Adipocyte (in vitro differentiated cells): ENCODE measurements at places on chromosomes 16 and 17.

DNA sequence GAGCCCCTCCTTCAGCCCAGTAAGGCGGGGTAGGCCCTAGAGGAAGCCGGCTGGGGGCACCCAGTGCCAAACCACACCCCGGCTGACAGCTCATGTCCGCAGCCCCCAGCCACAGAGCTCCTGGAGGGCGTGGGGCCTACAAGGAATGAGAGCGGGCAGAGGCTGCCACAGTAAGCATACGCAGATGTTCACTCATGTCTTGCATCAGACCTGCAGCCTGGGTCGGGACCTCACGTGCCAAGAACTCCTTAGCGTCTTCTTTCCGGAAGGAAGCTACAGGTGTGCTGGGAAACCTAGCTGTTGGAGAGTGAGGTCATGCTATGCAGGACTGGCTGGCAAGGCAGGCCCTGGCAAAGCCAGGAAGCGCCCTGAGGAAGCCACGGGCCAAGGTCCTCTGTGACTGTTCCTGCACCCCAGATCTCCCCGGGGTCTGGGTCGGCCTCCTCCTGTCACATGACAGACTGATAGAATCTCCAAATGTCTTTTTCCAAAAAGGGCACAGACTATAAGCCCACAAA is 1.6 kb downstream of the ZNF598 start:
- DNase-seq: peak; percentile 20

GRCh38 chr17:1803280-1803679 is 26.4 kb downstream of the SMYD4 start:
- DNase-seq: no peak

DNA sequence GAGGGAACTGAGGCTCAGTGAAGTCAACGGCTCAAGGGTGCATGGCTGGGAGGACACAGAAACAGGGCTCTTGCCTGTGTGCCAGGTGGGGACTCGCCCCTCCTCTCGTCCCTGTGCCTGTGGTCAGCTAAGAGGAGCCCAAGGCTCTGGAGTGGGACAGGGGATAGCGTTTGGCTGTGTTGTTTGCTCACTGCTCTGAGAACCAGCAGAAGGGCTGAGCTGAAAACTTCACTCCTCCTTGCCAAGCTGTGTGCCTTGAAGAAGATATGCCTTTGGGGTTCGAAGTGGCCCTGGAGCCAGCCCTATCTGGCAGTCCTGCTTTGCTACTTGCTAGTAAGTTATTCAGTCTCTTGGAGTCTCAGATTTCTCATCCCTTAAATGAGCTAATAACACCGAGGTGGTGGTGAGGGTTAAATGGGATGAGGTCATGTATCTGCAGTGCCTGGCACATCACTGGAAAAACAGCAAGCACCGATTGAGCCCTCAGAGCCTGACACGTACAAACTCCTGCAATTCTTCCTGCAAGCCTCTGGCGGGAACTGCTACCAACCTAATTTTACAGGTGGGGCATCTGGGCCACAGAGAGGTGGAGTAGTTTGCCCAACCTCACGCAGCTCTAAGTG is 17.7 kb downstream of the FOXL1 start:
- no peak for DNase-seq

DNA sequence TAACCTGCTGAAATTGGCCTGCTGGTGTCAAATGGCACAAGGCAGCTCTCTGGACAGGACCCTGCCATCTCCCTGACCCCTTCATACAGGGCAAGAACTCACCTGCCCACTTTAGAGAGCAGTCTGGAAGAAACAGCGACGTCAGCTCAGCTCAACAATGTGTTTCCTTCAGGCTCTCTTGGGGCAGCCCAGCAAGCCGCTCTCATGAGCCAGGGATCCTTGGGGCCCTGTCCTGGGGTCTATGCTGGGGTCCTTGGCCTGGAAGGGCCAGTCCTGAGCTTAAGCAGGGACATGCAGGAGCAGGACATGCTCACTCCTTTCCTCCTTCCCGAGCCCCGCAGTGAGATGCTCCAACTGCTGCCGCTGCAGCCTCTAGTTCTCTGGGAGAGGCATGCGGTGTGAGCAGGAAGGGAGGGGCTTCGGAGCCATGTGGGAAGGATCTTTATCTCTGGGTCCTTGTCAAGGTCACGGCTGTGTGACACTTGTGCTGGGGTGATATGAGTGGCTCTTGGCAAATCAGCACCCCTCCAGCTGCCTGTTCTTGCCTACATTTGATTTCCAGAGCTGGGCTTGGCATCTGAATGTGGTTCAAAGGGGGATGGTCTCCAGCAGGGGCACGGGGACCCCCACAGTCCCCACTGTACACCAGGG is 3.4 kb downstream of the C1QTNF1 start:
- DNase-seq: no peak

GRCh38 chr16:684961-685696 is 995 bp upstream of the JMJD8 start:
- DNase-seq: no peak

- no peak for DNase-seq
Observed at GRCh38 chr16:30356401-30357084, 1.4 kb upstream of the CD2BP2 start.

DNA sequence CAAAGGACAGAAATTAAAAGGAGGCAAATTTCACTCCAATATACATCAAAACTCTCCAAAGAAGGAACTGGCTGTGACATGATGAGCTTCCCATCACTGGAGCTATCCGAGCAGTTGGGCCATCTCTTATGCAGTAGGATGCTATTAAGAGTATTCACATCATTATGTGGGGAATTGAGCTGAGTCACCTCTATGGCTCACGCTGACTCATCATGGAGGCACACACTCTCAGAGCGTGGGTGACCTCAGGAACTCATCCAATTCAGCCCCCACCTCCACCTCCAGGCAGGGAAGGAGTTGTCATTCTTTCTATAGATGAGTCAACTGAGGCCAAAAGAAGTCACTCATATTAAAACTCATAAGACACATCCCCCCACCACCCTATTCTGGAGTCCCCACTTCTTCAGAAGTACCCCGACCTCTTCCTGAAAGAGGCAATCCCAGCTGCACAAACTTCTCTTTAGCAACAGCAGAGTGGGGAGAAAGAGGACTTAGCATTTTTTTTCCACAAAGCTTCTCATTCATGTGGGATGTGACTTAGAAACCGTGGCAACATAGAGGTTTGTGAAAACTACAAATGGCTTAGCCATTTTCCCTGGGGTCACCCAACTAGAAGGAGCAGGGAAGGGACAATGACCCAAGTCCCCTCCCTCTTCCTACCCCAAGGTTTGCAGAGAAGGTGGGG is 32.5 kb downstream of the ABCC12 start:
- peak; percentile 95 for DNase-seq

- DNase-seq: no peak
Observed at GRCh38 chr17:49086649-49087048, 45.9 kb upstream of the B4GALNT2 start.

DNA sequence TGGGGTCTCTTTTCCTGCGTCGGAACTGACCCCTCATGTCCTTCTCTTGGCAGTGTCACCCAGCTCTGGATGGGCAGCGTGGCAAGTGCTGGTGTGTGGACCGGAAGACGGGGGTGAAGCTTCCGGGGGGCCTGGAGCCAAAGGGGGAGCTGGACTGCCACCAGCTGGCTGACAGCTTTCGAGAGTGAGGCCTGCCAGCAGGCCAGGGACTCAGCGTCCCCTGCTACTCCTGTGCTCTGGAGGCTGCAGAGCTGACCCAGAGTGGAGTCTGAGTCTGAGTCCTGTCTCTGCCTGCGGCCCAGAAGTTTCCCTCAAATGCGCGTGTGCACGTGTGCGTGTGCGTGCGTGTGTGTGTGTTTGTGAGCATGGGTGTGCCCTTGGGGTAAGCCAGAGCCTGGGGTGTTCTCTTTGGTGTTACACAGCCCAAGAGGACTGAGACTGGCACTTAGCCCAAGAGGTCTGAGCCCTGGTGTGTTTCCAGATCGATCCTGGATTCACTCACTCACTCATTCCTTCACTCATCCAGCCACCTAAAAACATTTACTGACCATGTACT is 13.2 kb downstream of the IGFBP4 start:
- DNase-seq: peak; percentile 15

- peak; percentile 72 for DNase-seq
Observed at GRCh38 chr17:41010441-41010840, 1.5 kb upstream of the KRTAP3-1 start.

DNA sequence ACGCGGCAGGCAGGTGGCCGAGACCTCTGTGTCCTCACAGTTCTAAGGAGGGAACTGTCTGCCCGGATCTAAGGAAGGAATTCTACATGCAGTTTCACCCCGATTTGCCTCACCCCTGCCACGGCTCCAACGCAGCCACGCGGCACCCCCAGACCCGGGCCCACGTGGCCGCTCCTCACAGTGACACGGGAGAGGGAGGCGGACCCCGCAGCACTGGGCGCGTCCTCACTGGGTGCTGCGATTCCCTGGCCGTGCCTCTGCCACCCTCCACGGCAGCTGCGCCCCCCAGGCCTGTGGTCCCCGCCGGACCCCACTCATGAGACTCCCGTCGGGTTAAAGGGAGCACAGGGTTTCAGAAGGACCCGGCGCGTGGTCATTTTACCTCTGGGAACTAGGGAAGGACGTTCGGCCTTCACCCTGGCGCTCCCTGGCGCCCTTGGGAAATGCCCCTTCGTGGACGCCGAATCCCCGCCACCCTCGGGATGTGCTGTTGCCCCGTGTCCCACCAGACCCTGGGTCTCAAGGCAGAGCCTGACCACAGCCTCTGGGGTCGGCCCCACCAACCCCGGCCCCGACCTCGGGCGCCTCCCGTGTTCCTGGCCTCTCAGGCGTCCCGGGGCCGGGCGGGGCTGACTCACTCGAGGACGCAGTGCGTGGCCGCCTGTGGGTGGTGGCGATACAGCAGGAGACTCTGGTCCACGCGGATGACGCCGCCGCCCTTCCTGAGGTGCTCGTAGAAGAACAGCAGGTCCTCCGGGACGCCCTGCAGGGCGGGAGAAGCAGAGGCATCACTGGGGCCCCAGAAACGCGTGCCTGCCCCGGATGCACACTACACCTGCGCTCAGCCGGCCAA is 118.8 kb upstream of the METRNL start:
- no peak for DNase-seq

DNA sequence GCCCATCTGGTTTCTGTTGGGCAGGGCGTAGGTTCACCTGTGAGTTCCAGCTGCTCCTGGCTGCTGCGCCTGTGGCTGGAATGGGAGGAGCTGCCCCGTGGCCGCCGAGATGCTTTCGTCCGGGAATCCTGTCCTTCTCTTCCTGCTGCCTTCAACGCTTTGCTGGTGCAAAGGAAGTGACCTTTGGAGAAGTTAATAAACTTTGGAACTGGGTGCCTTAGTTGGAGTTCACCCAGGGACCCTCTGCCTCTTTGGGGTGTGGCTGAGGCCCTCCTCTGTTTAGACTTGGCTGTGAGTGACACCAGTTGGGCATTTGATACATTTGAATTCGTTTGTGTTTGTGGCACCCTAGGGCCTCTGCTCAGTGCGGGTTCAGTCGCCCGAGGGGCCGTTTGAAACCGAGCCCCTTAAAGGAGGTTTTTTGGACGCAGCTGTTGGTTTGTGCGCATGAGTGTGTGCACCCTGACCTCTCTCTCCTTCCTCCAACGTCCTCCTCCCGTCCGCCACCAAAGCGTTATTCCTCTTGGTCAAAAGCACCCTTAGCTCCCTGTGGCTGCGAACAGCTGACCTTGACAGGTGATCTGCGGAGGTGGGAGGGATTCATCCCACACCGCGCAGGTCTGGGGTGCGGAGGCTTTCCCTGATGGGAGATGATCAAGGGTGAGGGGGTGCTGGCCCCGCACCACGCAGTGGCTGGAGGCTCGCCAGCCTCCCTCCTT is 9.0 kb upstream of the SECTM1 start:
- no peak for DNase-seq

- no peak for DNase-seq
Observed at GRCh38 chr17:61537264-61537771, 53.7 kb downstream of the NACA2 start.

GRCh38 chr17:45270828-45271418 is 9.0 kb upstream of the SPATA32 start:
- DNase-seq: no peak

GRCh38 chr16:65318590-65319257 is 196.9 kb upstream of the CDH11 start:
- no peak for DNase-seq

DNA sequence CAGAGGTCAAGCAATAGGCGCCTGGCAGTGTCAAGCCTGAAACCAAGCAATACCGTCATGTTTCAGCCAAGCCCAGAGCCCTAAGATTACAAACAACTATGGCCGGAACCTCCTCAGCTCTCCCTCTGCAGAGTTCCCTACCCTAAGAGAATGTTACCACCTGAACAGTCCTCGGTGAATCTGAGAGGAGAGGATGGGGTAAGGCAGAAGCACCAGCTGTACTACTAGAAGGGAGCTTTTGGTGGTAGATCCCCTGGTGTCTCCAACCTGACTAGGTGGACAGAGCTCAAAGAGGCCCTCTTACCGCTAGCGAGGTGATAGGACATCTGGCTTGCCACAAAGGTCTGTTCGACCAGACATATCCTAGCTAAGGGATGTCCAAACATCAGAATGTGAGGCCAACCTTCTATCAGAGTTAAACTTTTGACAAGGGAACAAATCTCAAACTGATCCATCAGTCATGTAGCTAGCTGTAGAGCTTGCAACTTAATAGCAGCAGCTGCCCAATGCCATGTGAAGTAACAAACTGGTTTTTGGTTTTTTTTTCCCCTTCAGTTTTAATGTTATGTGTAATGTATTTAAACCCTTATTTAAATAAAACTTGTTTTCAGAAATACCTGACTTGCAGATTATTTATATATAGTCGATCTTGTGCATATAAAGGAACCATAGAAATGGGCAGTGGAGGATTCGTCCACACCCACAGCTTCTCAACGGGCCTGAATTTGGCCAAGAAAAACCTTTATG is 2.5 kb downstream of the EIF1 start:
- DNase-seq: peak; percentile 27

- DNase-seq: peak; percentile 57
Observed at GRCh38 chr17:40331743-40332641, 23.0 kb downstream of the RARA start.

DNA sequence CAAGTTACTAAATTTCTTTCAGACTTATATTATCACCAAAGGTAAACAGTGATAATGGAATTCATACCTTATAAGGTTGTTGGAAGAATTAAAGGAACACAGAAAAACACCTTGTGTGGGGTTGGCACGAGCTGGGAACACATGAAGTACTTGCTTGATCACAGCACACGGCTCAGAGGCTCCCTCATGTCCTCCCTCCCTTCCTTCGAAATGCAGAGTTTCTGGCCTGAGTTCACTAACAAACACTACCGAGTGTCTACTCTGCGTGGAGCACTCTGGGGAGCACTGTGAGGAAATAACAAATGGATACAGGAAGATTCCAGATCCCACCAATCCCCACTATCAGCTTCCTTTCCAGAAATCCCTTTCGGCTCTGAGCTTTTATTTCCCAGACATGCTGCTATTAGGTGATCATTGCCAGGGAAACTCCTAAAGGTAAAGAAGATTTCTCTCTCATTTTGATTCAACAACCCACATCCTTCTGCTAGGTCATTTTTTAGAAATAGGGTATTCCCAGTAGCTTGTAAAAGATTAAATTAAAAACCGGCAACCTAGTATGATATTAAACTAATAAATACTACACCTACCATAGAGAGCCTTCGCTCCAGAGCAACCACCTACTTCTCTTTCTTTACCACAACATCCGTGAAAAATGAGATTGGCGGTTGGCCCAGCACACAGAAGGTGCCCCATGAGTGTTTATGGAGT is 6.1 kb upstream of the HNF1B start:
- DNase-seq: no peak

- DNase-seq: peak; percentile 29
Observed at GRCh38 chr16:51569203-51569931, 418.3 kb upstream of the SALL1 start.
